Astrocyte of the hippocampus (primary cell): ENCODE measurements at places on chromosomes 11 and 22.
A peak's percentile ranks its signal among the peaks of the same experiment; 100 is the strongest.

DNA sequence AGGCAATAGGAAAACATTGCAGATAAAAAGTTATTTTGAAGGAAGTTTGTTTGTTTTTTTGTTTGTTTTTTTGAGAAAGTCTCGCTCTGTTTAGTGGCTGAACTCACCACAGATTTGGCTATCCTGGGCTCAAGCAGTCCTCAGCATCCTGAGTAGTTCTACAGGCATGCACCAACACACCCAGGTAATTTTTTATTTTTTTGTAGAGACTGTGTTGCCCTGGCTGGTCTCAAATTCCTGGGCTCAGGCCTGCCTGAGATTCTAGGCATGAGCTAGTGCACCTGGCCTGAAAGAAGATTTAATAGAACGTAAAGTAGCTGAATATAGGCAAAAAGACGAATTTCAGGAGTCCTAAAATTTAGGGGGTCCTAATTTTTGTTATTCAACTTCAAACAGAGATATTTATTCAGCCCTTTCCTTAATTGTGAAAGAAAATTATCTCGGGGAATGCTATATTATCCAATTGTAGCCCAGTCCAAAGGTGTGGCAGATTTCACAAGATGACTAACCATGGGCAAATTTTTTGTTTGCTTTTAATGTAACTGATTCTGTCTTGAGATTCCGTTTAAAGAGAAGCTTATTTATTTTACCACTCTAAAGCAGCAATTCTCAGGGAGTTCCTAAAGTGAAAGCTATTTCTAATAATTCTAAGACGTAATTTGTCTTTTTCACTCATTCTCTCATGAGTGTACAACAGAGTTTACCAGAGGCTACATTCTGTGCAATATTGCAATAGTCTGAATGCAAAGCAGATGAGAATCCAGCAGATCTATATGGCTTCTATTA lies 940 bp downstream of the IL18 start:
- DNase-seq, result no peak

- DNase-seq, result peak; percentile 28
These were observed 12.2 kb downstream of the NEAT1 start for GRCh38 chr11:65434667-65435410.

DNA sequence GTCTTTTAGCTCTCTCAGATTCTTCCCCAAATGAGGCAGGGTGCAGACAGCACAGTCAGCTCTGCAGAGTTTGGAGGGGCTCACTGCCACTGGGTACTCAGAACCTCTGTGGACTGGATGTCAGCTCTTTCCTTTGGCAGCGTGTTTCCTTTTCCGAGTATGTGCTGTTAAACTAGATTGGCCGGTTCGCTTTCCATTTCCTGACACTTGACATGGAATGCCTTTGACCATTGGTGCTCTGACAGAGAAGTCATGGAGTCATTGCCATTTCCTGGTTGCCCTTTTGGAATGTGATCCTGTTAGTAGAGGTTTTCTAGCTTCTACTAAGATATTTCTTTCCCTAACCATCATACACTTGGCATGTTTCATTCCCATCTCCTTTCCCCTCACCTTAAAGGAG lies 86.7 kb downstream of the SWAP70 start:
- DNase-seq, result no peak

- peak; percentile 92 for DNase-seq
These were observed 27.3 kb downstream of the ARHGEF17 start for GRCh38 chr11:73335204-73335923.

GRCh38 chr11:44563711-44564110 lies 1.8 kb upstream of the CD82 start:
- peak; percentile 50 for DNase-seq

GRCh38 chr11:17416492-17416891 lies 28.0 kb upstream of the KCNJ11 start:
- DNase-seq, result no peak

DNA sequence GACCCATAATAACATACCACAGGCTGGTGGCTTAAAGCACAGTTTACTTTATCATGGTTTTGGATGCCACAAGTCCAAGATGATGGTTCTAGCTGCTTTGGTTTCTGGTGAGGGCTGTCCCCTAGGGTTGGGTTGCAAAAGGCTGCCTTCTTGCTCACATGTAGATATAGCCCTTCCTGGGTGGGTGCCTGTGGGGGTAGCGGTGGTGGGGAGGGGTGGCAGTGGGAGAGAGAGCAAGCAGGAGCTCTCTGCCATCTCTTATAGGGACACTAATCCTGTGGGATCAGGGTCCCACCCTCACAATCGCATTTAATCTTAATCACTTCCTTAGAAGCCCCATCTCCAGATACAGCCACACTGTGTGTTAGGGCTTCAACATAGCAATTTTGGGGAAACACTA lies 245.0 kb downstream of the TBC1D22A start:
- no peak for DNase-seq

DNA sequence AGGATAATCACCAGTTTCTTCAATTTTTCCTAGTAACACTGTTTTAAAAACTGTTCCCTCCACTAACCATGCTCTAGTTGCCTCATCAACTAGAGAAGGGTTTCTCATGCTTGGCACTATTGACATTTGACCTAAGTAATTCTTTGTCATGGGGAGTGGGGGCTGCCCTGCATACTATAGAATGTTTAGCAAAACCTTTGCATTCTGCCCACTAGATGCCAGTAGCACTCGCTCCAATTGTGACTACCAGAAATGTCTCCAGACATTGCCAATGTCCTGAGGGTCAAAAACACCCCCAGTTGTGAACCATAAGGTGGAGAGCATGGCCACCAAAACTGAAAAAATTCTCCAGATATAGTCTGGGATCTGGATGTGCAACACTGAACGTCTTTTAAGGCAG lies 27.6 kb upstream of the BMAL1 start:
- no peak for DNase-seq

DNA sequence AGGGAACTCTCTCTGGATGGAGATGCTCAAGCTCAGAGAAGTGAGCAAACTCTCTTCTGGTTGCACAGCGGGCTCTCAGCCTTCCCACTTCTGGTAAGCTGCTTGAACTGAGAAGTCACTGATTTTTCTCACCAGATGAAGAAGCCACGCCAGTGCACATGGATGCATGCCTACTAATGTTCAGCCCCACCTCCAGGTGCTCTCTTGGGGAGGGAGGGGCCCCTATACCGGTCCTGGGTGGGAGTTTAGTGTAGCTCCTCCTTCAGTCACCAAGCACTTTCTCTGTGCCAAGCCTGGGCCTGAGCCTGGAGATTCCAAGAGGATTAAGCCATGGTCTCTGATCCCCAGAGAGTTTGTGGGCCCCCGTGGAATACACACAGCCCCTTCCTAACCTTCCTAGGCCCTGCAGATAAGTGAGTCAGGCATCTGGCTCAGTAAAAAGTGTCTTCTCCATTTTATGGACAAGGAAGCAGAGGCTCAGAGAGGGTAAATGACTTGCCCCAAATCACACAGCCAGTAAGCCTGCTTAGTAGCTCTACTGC lies 142.2 kb downstream of the ST3GAL4 start:
- DNase-seq, result no peak

- peak; percentile 95 for DNase-seq
These were observed 15.7 kb upstream of the SPTBN2 start for GRCh38 chr11:66744485-66745355.

GRCh38 chr22:42892156-42892555 lies 35.1 kb upstream of the ARFGAP3 start:
- no peak for DNase-seq

- DNase-seq, result peak; percentile 40
These were observed 1327.3 kb downstream of the TBC1D22A start for GRCh38 chr22:48089601-48090331.

GRCh38 chr11:119062779-119063178 lies 4.8 kb upstream of the VPS11 start:
- DNase-seq, result peak; percentile 59

- DNase-seq, result no peak
These were observed 93.9 kb downstream of the BUD13 start for GRCh38 chr11:116678887-116679286.

GRCh38 chr11:65553301-65554001 lies 4.7 kb downstream of the LTBP3 start:
- no peak for DNase-seq

DNA sequence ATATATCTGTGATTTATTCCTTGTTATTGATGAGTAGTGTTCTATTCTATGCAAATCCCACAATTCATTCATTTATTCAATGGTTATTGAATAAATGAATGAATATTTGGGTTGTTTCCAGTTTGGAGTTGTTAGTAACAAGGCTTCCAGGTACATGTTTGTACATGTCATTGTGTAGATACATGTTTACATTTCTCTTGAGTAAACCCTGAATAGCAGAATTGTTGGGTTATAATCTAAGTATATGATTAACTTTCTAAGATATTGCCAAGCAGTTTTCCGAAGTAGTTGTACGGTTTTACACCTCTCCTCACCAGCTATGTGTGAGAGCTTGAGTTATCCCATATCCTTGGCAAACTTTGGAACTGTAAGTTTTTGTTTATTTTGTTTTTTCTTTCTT lies 18.5 kb upstream of the OR8G1 start:
- no peak for DNase-seq
